ENCODE measurements at places on chromosomes 7 and 10. TPM values are rescaled to one million over a fixed set of nuclear protein-coding genes. Genes with fewer than 3 reads are reported as not detected.

Gene GALNT17
- total RNA-seq, result 7.1 TPM

Gene PAX4
- not detected for total RNA-seq

GRCh38 chr10:6386960-6387359 is 184.2 kb downstream of the PFKFB3 start:
- no peak overlapping the region for H3K27ac ChIP-seq
- H3K4me1 ChIP-seq, result peaks cover 15% of the 10 kb centered on the region
- no peaks in the 10 kb centered on the region for H3K27me3 ChIP-seq
- no peaks in the 10 kb centered on the region for H3K36me3 ChIP-seq
- DNase-seq, result no peak

GRCh38 chr7:80026766-80027165 is 107.9 kb upstream of the GNAI1 start:
- H3K27ac ChIP-seq, result no peak overlapping the region
- no peak for DNase-seq
- no peaks in the 10 kb centered on the region for H3K36me3 ChIP-seq
- no peak overlapping the region for H3K4me3 ChIP-seq
- H3K4me1 ChIP-seq, result no peaks in the 10 kb centered on the region

- H3K27ac ChIP-seq, result no peak overlapping the region
- DNase-seq, result no peak
- H3K27me3 ChIP-seq, result peaks cover 66% of the 10 kb centered on the region
- no peaks in the 10 kb centered on the region for H3K4me1 ChIP-seq
- H3K36me3 ChIP-seq, result no peaks in the 10 kb centered on the region
- H3K4me3 ChIP-seq, result no peak overlapping the region
These were observed 527 bp upstream of the SORCS3 start for GRCh38 chr10:104640339-104641186.

- no peak overlapping the region for H3K4me3 ChIP-seq
- H3K27me3 ChIP-seq, result no peaks in the 10 kb centered on the region
- no peaks in the 10 kb centered on the region for H3K36me3 ChIP-seq
- DNase-seq, result no peak
- no peaks in the 10 kb centered on the region for H3K4me1 ChIP-seq
These were observed 8.2 kb upstream of the PAXIP1 start for GRCh38 chr7:155011086-155011485.

- no peak for DNase-seq
- H3K4me1 ChIP-seq, result no peaks in the 10 kb centered on the region
- no peak overlapping the region for H3K4me3 ChIP-seq
- H3K27me3 ChIP-seq, result no peaks in the 10 kb centered on the region
- H3K27ac ChIP-seq, result no peak overlapping the region
These were observed 72.5 kb upstream of the TPK1 start for GRCh38 chr7:144908324-144908723.

DNA sequence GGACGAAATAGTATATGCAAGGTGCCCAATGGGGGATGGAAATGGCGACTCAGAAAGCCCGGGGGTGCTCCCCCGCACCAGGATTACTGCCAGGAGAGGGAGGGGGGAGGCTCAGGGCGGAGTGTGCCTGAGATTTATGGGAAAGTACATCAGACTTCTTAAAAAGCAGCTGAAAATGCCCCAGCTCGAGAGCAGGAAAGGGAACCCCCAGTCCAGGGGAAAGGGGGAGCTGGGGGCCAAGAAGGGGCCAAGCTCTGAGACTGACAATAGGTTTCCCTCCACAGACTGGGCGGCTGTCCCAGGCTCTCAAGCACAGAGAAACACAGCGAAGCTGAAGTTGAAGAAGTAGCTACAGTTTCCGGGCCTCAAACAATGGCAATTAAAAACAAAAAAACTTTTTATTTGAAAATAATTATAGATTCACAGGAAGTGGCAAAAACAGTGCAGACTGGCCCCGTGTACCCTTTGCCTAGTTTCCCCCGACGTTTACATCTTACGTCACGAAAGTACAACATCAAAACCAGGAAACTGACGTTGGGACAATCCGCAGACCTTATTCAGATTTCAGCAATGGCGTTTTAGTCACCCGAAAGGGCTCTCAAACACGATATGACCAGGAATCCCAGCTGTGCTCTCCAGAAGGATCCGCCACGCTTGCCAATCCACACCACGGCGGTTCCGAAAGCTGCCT is 83.9 kb upstream of the FGFR2 start:
- DNase-seq, result no peak
- no peaks in the 10 kb centered on the region for H3K36me3 ChIP-seq
- H3K27ac ChIP-seq, result no peak overlapping the region
- no peak overlapping the region for H3K4me3 ChIP-seq

DNA sequence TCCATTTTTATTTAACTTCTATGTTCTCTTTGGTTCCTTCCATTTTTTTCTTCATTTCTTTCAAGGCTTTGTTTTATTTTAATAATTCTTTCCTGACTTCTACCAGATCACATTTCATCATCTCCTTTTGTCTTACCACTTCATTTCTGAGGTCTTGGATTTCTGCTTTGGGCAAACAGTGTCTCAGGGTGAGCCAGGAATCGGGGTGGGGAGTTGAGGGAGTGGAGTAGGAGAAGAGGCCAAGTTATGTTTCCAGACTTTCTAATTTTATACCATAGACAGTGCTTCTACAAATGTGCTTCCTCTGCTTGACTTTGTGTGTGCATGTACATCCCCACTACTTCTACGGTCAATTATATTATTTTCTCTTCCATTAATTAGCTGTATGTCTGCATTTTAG is 112.1 kb downstream of the PRKG1 start:
- H3K36me3 ChIP-seq, result no peaks in the 10 kb centered on the region
- no peak overlapping the region for H3K4me3 ChIP-seq
- no peaks in the 10 kb centered on the region for H3K27me3 ChIP-seq
- no peak for DNase-seq
- no peak overlapping the region for H3K27ac ChIP-seq

- H3K27ac ChIP-seq, result no peak overlapping the region
- H3K36me3 ChIP-seq, result no peaks in the 10 kb centered on the region
These were observed 96.8 kb downstream of the CDK14 start for GRCh38 chr7:90692947-90693346.

DNA sequence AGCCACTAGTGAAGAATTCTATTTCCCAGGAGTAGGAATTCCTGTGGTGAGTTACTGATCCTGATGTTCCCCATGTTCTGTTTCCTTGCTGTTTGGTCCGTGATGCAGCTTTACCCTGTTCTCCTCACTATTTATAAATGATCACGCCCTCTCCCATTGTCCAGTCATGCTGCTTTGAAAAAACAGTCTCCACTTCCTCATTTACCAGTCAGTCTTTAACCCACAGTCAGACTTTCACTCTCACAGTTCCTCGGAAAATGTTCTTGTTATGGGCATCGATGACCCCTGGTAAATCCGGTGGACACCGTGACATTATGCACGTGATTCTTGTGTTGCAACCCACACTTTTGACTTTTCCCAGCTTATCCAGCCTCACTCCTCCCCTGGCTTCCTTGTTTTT is 14.4 kb downstream of the SCIN start:
- no peak overlapping the region for H3K27ac ChIP-seq
- no peak for DNase-seq
- H3K4me3 ChIP-seq, result no peak overlapping the region
- H3K4me1 ChIP-seq, result no peaks in the 10 kb centered on the region

GRCh38 chr7:28573059-28573553 is 160.8 kb downstream of the CREB5 start:
- DNase-seq, result no peak
- no peak overlapping the region for H3K4me3 ChIP-seq
- no peaks in the 10 kb centered on the region for H3K36me3 ChIP-seq
- no peaks in the 10 kb centered on the region for H3K27me3 ChIP-seq
- no peak overlapping the region for H3K27ac ChIP-seq

Data from upper lobe of right lung (tissue), 1 donor.